ENCODE measurements at places on chromosomes 12 and 14.

- DNase-seq, result no peak
Measured at GRCh38 chr14:32109676-32110547, 32.8 kb downstream of the ARHGAP5 start.

- no peak for DNase-seq
Measured at GRCh38 chr14:98167275-98167674, 1104.7 kb downstream of the BCL11B start.

- DNase-seq, result no peak
Measured at GRCh38 chr14:67622675-67623074, 3.0 kb downstream of the ARG2 start.

- no peak for DNase-seq
Measured at GRCh38 chr12:91874086-91874865, 271.4 kb downstream of the BTG1 start.

DNA sequence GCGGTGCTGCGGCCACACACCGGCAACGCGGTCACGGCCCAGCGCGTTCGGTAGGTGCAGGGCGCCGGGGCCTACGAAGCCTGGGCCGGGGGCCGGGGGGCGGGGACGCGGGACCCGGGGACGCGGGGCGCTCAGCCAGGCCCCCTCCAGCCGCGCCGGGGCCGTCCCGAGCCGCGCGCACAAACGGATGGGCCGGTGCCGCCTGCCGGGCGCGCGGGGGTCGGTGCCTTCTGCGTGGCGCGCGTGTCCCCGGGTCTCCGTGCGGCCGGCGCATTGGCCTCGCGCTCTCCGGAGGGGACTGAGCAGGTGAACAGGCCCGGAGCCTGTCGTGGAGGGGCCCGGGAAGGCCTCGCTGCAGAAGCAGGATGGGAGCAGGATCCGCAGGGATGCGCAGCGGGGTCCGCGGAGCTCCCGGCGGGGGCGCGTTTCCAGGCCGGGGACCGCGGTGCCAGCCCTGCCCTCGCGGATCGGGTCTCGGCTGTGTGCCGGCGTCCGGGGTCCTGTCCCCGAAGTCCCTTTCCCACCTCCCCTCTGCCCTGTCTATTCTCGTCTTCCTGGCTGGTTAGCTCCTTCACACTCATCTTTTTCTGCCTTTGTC lies 421 bp downstream of the GLT1D1 start:
- DNase-seq, result peak; percentile 15

GRCh38 chr12:34399631-34400410 lies 377.5 kb downstream of the ALG10 start:
- DNase-seq, result no peak

DNA sequence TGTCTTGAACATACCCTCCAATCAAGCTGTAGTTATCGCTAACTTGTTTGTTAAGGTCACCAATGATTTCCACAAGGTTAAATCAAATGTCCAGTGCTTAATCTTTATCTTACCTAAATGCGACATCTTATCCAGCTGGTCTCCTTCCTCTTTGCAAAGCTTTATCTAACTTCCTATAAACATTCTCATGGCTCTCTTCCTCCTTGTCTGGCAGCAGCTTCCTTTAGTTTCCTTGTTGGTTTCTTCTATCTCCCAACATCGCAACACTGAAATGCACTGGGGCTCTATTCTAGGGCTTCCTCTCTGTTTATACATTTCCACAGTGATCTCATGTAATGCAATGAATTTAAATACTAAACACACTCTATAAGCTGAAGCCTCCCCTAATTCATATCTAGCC lies 28.7 kb downstream of the UBE2N start:
- no peak for DNase-seq

DNA sequence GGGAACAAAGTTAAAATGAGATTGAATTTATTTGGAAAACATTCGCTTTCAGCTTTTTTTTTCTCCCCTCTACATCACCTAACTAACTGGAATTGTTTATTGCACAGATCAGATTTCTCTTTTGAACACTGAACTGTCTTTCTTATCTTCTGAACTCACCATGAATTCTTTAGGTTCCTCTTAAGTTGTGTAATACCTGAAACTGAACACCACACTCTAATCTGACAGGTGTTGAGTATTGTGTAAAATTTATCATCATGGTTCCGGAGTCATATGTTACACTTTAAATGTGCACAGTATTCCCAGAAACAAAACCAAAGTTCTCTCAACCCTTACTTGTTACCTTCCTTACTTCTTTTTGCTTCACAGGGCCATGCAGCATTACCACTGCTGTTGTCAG lies 66.8 kb downstream of the TGFB3 start:
- no peak for DNase-seq

- no peak for DNase-seq
Measured at GRCh38 chr12:65168681-65169319, 583 bp upstream of the LEMD3 start.

DNA sequence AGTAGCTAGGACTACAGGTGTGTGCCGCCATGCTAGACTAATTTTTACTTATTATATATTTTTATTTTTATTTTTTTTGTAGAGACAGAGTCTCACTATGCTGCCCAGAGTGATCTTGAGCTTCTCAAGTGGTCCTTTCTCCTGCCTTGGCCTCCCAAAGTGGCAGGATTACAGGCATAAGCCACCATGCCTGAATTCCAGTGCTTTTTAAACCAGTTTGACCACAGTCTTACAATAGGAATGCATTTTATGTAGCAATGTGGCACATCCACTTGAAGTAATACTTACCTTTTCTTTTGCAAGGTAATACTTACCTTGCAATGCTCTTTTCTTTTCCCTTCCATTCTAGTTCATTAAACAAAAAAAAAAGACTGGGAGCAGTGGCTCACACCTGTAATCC lies 38.0 kb upstream of the CPM start:
- no peak for DNase-seq

DNA sequence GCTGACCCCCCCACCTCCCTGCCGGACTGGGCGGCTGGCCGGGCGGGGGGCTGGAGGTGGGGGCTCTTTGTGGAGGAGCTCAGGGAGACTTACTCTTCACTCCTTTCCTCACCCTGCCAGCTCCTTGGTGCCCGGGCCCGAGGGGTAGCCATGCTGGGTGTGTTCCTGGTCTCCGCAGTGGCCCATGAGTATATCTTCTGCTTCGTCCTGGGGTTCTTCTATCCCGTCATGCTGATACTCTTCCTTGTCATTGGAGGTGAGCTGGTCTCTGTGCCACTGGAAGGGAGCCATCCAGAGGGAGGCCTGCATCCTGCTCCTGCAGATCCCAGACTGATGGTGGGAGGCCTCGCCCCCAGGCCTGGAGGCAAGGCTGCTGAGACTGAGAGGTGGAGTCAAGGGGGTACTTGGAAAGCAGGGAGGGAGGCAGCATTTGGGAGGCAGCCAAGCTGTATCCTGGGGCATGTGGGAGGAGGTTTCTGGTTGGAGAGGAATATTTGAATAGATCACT lies 19.7 kb downstream of the SOAT2 start:
- no peak for DNase-seq

- no peak for DNase-seq
Measured at GRCh38 chr12:40054555-40055227, 51.2 kb downstream of the SLC2A13 start.

GRCh38 chr14:45526715-45527549 lies 273.9 kb upstream of the MIS18BP1 start:
- DNase-seq, result no peak

DNA sequence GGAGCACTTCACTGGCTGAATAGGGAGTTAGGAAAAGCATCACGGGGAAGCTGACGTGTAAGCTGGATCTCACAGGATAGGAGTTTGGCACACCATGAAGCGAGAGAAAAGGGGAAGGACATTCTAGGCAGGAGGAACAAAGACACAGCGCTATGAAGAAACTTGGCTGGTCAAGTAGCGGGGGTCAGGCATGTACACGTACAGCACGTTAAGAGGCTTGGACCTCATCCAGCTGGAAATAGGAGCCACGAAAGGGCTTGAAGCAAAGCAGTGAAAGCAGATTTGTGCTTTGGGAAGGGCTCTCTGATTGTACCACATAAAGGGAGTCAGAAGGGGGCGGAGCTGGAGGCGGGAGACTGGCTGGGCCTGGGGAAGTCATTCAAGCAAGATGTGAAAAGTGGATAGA lies 19.6 kb upstream of the GALNT8 start:
- DNase-seq, result no peak

- no peak for DNase-seq
Measured at GRCh38 chr12:69619050-69619449, 8.3 kb upstream of the LRRC10 start.

DNA sequence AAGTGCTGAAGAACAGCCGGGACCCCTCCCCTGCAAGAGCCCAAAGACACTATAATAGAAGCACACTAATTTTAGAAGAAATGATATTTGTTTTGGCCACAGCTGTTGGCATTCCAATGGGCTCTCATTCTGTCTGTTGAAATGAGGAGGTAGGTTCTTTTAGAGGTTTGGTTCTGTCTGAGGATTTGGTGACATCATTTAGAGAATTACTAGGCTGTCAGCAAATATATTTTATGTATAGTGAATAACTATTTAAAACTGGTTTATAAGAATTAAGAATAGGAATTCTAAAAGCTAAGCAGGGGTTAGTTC lies 200.7 kb upstream of the SLC38A2 start:
- DNase-seq, result no peak
